ENCODE measurements at places on chromosomes 2 and 18.

GRCh38 chr2:239324456-239324855 lies 76.4 kb downstream of the HDAC4 start:
- H3K4me3 ChIP-seq: no peak overlapping the region
- H3K27ac ChIP-seq: no peak overlapping the region
- H3K27me3 ChIP-seq: no peaks in the 10 kb centered on the region
- H3K36me3 ChIP-seq: no peaks in the 10 kb centered on the region

GRCh38 chr18:55585920-55586561 lies 2.0 kb downstream of the TCF4 start:
- H3K4me3 ChIP-seq: peak overlapping the region; percentile 62
- H3K4me1 ChIP-seq: peaks cover 4% of the 10 kb centered on the region
- no peaks in the 10 kb centered on the region for H3K27me3 ChIP-seq
- H3K36me3 ChIP-seq: no peaks in the 10 kb centered on the region
- peak; percentile 62 for DNase-seq

GRCh38 chr2:60336442-60337141 lies 216.9 kb downstream of the BCL11A start:
- H3K4me3 ChIP-seq: no peak overlapping the region
- H3K36me3 ChIP-seq: no peaks in the 10 kb centered on the region
- no peak for DNase-seq
- H3K4me1 ChIP-seq: no peaks in the 10 kb centered on the region

DNA sequence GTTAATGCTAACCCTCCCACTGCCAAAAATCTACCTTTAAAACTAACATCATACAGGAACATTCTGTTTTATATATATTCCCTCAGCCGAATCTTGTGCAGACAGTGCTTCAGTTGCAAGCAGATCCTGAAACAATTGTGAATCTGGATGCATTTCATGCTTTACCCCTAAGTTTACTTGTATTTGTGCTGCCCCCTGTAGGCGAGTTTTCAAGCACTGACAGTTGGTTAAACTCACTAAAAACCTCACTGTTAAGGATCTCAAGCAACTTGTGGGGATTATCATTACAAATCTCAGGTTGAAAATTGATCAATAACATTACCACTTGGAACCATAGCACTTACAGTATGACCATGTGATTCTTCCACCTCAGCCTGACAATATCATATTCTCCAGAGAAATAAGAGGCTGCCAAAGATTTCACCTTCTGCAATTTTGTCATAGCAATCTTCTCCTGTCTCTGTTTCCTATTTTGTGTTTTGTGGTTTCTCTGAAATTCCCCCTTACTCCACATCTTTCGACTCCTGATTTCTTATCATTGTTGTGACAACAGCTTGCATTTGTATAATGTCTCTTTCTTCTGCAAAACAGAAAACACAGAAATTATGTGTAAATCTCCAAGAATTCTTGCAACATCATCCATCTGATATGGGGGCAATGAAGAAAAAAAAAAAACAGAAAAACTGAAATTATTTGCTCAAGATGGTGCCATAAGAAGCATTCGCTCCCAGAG lies 354.6 kb upstream of the SETBP1 start:
- H3K4me1 ChIP-seq: no peaks in the 10 kb centered on the region
- no peaks in the 10 kb centered on the region for H3K27me3 ChIP-seq
- no peaks in the 10 kb centered on the region for H3K36me3 ChIP-seq
- peak; percentile 86 for DNase-seq
- H3K4me3 ChIP-seq: no peak overlapping the region

DNA sequence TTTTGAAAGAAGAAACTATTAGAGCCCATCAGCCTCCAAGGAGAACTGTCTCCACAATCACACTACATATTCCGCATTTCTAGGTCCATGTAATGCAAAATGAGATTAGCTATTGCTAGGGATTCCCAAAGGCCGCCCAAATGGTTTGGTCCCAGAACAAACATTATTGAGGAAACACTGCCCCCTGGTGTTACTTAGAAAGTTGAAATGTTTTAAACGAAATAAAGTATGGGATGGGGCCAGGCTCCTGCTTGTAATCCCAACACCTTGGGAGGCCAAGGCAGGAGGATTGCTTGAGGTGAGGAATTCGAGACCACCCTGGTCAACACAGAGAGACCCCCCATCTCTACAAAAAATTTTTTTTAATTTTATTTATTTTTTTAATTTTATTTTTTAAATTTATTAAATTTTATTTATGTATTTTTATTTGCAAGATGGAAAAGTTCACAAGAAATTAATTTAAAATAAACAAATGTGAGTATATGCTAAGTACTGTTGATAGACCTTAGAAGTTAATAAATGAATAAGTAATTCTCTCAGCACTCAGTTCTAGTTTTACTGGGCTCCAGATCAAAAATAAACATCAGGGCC lies 5.5 kb downstream of the NHEJ1 start:
- H3K36me3 ChIP-seq: no peaks in the 10 kb centered on the region
- H3K27ac ChIP-seq: no peak overlapping the region
- H3K4me3 ChIP-seq: no peak overlapping the region
- no peaks in the 10 kb centered on the region for H3K27me3 ChIP-seq
- H3K4me1 ChIP-seq: no peaks in the 10 kb centered on the region

GRCh38 chr18:25237571-25238267 lies 114.2 kb downstream of the ZNF521 start:
- DNase-seq: peak; percentile 30
- no peaks in the 10 kb centered on the region for H3K36me3 ChIP-seq
- H3K27me3 ChIP-seq: no peaks in the 10 kb centered on the region
- no peak overlapping the region for H3K4me3 ChIP-seq

- H3K27ac ChIP-seq: no peak overlapping the region
- H3K4me3 ChIP-seq: no peak overlapping the region
- no peak for DNase-seq
- H3K27me3 ChIP-seq: no peaks in the 10 kb centered on the region
- H3K36me3 ChIP-seq: no peaks in the 10 kb centered on the region
- peaks cover 9% of the 10 kb centered on the region for H3K4me1 ChIP-seq
Measured at GRCh38 chr2:178859730-178860129, 52.5 kb upstream of the TTN start.

GRCh38 chr2:8672940-8673339 lies 8.9 kb upstream of the ID2 start:
- no peaks in the 10 kb centered on the region for H3K27me3 ChIP-seq
- DNase-seq: no peak
- no peak overlapping the region for H3K27ac ChIP-seq
- H3K36me3 ChIP-seq: no peaks in the 10 kb centered on the region

DNA sequence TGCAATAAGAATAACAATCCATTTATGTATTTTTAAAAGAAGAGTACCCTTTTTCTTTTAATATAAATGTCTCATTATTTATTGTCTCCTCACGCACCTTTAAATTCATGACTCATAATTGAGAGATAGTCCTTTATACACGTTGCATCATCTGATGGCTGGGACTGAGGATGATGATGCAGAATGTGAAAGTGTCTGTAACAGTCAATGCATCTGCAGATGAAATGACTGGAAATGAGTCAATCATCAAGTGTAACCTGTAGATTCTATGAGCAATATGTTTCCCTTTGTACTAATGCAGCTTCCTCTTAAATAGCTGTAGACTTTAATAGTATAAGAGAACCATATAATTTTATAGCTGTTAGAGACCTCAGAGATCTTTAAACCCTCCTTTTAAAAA lies 26.1 kb upstream of the SYT4 start:
- H3K27me3 ChIP-seq: no peaks in the 10 kb centered on the region
- H3K27ac ChIP-seq: no peak overlapping the region
- H3K4me3 ChIP-seq: no peak overlapping the region
- no peaks in the 10 kb centered on the region for H3K4me1 ChIP-seq
- DNase-seq: no peak
- H3K36me3 ChIP-seq: no peaks in the 10 kb centered on the region

- no peak for DNase-seq
- H3K4me3 ChIP-seq: no peak overlapping the region
- no peaks in the 10 kb centered on the region for H3K4me1 ChIP-seq
- no peaks in the 10 kb centered on the region for H3K36me3 ChIP-seq
- no peak overlapping the region for H3K27ac ChIP-seq
Measured at GRCh38 chr2:206092297-206092696, 6.3 kb upstream of the INO80D start.

GRCh38 chr2:55839182-55839819 lies 84.3 kb downstream of the EFEMP1 start:
- no peaks in the 10 kb centered on the region for H3K27me3 ChIP-seq
- DNase-seq: peak; percentile 44
- H3K4me3 ChIP-seq: no peak overlapping the region

DNA sequence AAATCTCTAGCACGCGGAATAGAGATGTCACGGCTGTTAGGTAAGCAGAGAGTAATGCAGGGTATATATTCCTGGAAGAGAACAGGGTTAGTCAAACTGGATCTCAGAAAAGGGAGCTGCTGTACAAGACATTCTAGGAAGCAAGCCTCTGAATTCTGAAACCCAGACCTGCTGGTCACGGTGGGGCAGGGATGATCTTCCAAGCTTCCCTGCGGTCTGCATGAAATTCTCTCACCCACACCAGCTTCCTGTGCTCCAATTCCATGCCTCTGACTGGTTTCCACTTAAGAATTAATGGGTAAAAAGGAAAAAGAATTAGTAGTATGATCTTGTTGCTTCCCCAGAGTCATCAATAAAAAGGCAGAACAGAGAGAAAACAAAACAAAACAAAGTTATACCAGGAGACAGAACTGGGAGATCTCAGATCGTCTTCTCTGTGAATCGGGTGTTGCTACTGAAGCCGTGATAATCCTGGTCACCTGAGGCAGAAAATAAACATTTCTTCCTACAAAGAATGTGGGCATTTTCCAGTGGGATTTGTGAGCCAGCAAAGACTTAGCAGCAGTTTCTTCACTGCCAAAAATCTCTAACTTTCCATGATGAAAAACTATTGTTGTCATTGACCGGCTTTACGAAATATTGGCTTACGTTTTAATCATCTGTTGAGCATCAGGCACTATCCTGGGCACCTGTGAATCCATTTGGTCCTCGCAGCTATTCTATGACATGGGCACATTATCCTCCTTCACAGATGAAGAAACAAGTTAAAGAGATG lies 5.3 kb upstream of the CYP27C1 start:
- H3K36me3 ChIP-seq: no peaks in the 10 kb centered on the region
- peak; percentile 91 for DNase-seq
- H3K27me3 ChIP-seq: peaks cover 22% of the 10 kb centered on the region
- H3K4me1 ChIP-seq: peaks cover 4% of the 10 kb centered on the region
- no peak overlapping the region for H3K27ac ChIP-seq

DNA sequence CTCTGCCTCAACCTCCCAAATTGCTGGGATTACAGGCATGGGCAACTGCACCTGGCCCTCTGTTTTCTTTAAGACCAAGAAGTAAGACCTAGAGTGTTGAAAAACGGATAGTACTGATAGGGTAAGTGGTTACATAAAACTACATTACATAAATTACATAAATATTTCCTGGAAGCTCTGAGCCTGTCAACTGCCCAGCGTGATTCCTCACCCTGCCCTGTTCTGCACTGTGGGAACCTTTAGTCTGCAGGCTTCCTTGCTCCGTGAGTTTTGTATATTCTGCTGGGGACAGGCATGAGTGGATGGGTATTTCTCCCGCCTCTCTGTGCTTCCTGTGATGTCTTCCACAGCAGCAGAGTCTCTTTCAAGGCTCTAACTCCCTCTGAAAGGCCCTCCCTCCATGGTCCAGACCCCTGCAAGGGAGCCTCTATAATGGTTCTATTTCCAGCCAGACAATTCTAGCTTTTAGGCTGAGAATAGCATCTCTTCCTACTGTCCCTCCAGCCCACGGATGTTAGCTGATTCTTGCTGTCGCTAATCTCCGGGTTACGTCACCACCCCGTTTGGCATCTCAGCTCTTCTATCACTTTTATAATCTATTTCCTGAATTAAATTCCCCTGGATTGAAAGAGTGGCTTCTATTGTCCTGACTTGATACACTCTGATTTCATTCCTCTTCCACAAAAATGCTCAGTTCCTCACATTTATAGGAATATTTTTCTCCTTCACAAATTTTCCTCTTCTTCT lies 49.5 kb upstream of the PLEKHM3 start:
- no peak overlapping the region for H3K4me3 ChIP-seq
- no peaks in the 10 kb centered on the region for H3K36me3 ChIP-seq
- no peak overlapping the region for H3K27ac ChIP-seq
- no peak for DNase-seq

- H3K36me3 ChIP-seq: no peaks in the 10 kb centered on the region
- peaks cover 4% of the 10 kb centered on the region for H3K4me1 ChIP-seq
- H3K27ac ChIP-seq: no peak overlapping the region
- no peaks in the 10 kb centered on the region for H3K27me3 ChIP-seq
Measured at GRCh38 chr2:47179388-47179787, 24.3 kb upstream of the STPG4 start.

GRCh38 chr18:29217124-29217915 lies 1040.4 kb upstream of the CDH2 start:
- H3K27ac ChIP-seq: no peak overlapping the region
- no peaks in the 10 kb centered on the region for H3K4me1 ChIP-seq
- H3K36me3 ChIP-seq: no peaks in the 10 kb centered on the region
- H3K27me3 ChIP-seq: no peaks in the 10 kb centered on the region
- DNase-seq: peak; percentile 29
- H3K4me3 ChIP-seq: no peak overlapping the region

DNA sequence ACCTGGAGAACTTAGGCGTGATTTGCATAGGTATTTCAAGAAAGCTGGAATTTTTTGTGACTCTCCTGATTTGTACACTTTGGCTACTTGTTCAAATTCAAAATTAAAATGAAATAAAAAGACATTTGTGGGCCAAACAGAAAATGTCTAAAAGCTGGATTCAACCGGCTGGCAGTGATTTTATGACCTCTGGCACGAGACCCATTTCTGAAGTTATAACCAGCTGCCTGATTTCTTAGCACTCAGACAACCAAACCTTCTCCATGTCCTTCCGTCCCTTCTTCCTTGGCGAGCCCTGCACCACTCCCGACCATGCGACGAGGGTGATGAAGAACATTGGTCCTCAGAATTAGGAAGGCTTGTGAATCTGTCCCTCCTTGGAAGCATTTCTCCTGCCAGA lies 19.7 kb downstream of the PKDCC start:
- H3K36me3 ChIP-seq: no peaks in the 10 kb centered on the region
- peaks cover 9% of the 10 kb centered on the region for H3K4me1 ChIP-seq
- no peak for DNase-seq
- H3K4me3 ChIP-seq: no peak overlapping the region
- H3K27ac ChIP-seq: no peak overlapping the region
- H3K27me3 ChIP-seq: no peaks in the 10 kb centered on the region

DNA sequence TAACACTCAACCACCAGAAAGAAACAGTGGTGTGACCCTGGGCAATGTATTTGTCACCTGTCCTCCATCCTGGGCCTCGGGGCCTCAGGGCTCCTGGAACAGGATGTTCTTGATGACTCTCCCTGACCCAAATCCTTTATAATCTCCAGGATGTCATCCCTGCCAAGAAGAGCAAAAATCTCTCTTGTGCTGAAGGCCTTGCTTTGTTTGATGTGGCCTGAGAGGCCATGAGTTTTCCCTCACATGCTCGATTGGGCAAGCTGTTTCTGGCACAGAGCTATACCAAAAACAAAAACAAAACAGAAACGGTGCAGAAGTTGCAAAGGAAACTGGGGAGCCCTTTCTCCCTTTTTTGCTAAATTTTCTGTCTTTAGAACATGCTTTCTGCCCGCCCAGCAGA lies 35.7 kb upstream of the ST3GAL5 start:
- DNase-seq: peak; percentile 54
- no peaks in the 10 kb centered on the region for H3K4me1 ChIP-seq
- no peaks in the 10 kb centered on the region for H3K36me3 ChIP-seq
- H3K27ac ChIP-seq: no peak overlapping the region
- H3K27me3 ChIP-seq: peaks cover 3% of the 10 kb centered on the region
